Uterus (tissue), 4 donors: ENCODE measurements at places on chromosomes 2 and 18. TPM values are rescaled to one million over a fixed set of nuclear protein-coding genes. Genes with fewer than 3 reads are reported as not detected.

- H3K27me3 ChIP-seq = no peaks in the 10 kb centered on the region
- H3K4me3 ChIP-seq = no peak overlapping the region
- H3K36me3 ChIP-seq = no peaks in the 10 kb centered on the region
- no peak for DNase-seq
- no peak overlapping the region for H3K27ac ChIP-seq
Measured at GRCh38 chr2:182597570-182598295, 118.3 kb upstream of the DNAJC10 start.

The STK16 gene
- total RNA-seq = 55.6 TPM

- no peak overlapping the region for H3K4me3 ChIP-seq
- H3K27me3 ChIP-seq = no peaks in the 10 kb centered on the region
- DNase-seq = no peak
Measured at GRCh38 chr2:66201242-66201641, 233.7 kb upstream of the MEIS1 start.

DNA sequence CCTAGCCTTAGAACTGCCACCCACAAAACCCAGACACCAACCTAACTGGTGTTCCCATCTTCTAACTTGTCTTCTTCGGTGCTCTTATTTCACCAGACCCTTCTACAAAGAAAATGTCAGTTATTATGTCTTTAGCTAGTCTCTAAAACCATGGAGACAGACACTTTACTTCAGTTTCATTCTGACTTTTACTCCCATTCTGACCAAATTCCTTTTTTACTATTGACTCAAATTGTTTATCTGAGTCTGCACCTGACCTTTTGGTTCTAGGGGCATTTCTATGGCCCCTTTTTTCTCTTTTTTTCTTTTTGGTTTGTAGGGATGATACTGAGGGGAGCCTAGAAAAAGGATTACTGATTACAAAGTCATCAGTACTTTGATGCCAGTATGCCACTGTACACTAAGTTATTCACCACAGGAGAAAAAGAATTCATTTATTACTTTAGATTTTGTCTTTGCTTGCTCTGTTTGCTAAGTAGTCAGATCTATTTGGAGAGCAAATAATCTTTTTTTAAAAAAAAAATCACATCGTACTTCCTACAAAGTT, 6.8 kb upstream of the SLC1A4 start:
- no peak overlapping the region for H3K4me3 ChIP-seq
- no peaks in the 10 kb centered on the region for H3K27me3 ChIP-seq
- no peak overlapping the region for H3K27ac ChIP-seq
- no peaks in the 10 kb centered on the region for H3K4me1 ChIP-seq
- no peak for DNase-seq

DNA sequence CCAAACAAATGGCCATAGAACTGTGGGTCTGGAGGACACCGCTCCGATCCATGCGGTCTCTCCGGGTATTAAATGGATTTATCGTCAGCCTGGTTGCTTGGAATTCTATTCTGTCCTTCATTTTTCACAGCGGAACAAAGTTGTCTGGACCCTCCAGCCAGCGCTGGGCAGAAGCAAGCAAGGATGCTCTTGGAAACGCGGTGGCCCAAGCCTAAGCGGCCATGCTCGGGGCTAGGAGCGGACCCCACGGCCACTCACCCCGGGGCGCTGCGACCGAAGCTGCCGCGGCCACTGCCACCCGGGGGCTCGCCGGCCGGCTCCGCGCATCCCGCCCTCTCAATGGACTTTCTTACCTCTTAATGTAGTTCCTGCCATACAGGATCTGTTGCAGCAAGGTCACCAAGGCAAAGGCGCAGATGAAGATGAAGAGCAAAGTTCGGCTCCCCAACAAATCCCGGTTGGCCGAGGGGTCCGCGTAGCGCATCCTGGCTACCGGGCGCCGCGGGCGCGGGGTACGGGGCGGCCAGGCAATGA, 761 bp downstream of the ST8SIA5 start:
- no peak overlapping the region for H3K4me3 ChIP-seq
- H3K27me3 ChIP-seq = peaks cover 8% of the 10 kb centered on the region
- peaks cover 17% of the 10 kb centered on the region for H3K4me1 ChIP-seq
- no peaks in the 10 kb centered on the region for H3K36me3 ChIP-seq
